ENCODE measurements at places on chromosomes 1 and 21. TPM values are rescaled to one million over a fixed set of nuclear protein-coding genes. Genes with fewer than 3 reads are reported as not detected.

MFAP2 gene
- 35.5 TPM for total RNA-seq

FMOD gene
- total RNA-seq = 4.7 TPM

BRDT gene
- not detected for total RNA-seq

SLC30A10 gene
- total RNA-seq = 0.08 TPM

C1orf56 gene
- total RNA-seq = 3.9 TPM

CYYR1 gene
- 1.4 TPM for total RNA-seq

PROX1 gene
- total RNA-seq = 0.32 TPM

PGLYRP4 gene
- total RNA-seq = not detected

S100A3 gene
- total RNA-seq = 7.1 TPM

RBP7 gene
- total RNA-seq = not detected

KRTAP7-1 gene
- total RNA-seq = not detected

LCE3E gene
- total RNA-seq = not detected

TBX15 gene
- 0.24 TPM for total RNA-seq

S100A2 gene
- 8.0 TPM for total RNA-seq

KCTD3 gene
- 44.8 TPM for total RNA-seq

DNALI1 gene
- total RNA-seq = 8.0 TPM

ZNF684 gene
- 5.0 TPM for total RNA-seq

SLAMF9 gene
- total RNA-seq = not detected

ATP1A4 gene
- not detected for total RNA-seq

TNFRSF25 gene
- total RNA-seq = 7.8 TPM

RIMS3 gene
- total RNA-seq = 0.16 TPM

OXCT2 gene
- 0.64 TPM for total RNA-seq

HRNR gene
- total RNA-seq = not detected

KLHDC7A gene
- total RNA-seq = not detected

CELA3B gene
- total RNA-seq = not detected

IKBKE gene
- total RNA-seq = 8.8 TPM

PAQR6 gene
- total RNA-seq = 2.1 TPM

AADACL4 gene
- not detected for total RNA-seq

SPRR1B gene
- total RNA-seq = not detected

SHISAL2A gene
- not detected for total RNA-seq

MYOG gene
- total RNA-seq = 22.8 TPM

OR2L5 gene
- not detected for total RNA-seq

FBXO28 gene
- total RNA-seq = 17.3 TPM

HES3 gene
- total RNA-seq = not detected

CHODL gene
- total RNA-seq = not detected

ZMYND12 gene
- total RNA-seq = 0.96 TPM

RNF186 gene
- not detected for total RNA-seq

EXO1 gene
- 5.6 TPM for total RNA-seq

EPHA2 gene
- 14.9 TPM for total RNA-seq

ABCB10 gene
- 11.8 TPM for total RNA-seq

LCE1D gene
- total RNA-seq = not detected

Data from epithelial cell of alveolus of lung (primary cell).